ENCODE measurements at places on chromosomes 7 and 10.

DNA sequence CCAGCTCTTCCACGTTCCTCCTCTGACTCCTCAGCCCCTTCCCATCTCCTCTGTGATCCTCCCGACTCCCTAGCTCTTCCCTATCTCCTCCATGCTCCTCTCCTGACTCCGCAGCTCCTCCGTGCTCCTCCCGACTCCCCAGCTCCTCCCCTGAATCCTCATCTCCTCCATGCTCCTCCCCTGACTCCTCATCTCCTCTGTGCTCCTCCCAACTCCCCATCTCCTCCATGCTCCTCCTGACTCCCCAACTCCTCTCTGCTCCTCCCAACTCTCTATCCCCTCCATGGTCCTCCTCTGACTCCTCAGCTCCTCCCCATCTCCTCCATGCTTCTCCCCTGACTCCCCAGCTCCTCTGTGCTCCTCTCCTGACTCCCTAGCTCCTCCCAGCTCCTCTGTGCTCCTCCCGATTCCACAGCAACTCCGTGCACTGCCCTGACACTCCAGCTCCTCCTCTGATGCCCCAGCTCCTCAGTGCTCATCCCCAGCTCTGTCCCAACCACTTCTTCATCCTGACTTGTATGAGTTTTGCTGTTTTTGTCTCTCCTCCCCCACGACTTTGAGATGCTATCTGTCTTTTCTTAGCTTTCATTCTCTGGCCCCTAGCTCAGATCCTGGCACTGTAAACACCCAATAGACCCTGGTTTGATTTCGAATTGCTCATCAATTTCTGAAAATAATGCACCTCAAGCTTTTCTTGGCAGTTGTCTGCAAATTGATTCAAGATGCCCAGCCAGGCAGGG lies 38.3 kb downstream of the OAT start:
- DNase-seq = no peak

GRCh38 chr7:20786779-20787659 lies at the start of gene SP8:
SP8 (minus strand) TSS chr7:20786886; CDS start chr7:20786798, 88 bp downstream.
- no peak for DNase-seq

DNA sequence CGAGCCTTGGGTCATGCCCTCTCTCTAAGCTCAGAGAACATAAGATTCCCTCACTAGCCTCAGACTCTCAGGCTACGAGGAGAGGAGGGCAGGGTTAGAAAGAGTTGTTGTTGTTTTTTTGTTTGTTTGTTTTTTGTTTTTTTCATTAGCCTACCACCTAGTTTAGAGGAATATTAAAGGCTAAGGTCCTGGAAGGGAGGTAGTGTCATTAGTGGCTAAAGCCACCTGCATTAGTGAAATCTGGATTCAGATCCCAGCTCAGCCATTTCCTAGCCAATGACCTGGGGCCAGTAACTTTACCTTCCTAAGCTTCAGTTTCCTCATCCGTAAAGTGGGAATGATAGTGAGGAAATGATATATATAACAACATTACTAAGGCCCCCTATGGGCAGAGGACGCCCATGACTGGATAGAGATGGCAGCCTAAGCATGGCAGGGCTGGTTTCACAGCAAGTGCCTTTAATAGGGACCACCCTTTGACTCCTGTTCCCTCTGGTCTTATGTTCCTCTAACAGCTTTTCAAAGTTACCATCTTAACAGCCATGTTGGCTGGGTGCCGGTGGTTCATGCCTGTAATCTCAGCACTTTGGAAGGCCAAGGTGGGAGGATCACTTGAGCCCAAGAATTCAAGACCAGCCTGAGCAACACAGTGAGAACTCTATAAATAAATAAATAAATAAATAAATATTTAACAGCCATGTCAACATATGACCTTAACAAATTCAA lies 5.1 kb downstream of the DDIT4 start:
- no peak for DNase-seq

DNA sequence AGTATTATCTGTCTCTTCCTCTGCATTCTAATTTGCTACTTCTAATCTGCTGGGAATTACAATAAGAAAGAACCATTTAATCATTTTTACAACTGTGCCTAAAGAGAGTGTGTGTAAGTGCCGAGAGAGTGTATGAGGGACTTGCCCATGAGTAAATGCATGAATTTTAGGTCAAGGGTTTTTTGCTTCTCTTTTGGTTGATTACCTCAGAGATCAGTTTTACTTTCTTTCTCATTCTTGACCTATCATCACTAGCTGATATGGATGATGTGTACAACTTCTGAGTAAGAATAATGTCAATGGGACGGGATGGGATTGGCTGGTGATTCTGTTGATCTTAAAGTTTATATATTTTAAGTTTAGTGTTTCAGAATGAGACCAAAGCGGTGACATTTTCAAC lies 47.8 kb downstream of the IKZF1 start:
- DNase-seq = no peak

GRCh38 chr7:28862595-28863272 lies 95.4 kb downstream of the TRIL start:
- DNase-seq = no peak

DNA sequence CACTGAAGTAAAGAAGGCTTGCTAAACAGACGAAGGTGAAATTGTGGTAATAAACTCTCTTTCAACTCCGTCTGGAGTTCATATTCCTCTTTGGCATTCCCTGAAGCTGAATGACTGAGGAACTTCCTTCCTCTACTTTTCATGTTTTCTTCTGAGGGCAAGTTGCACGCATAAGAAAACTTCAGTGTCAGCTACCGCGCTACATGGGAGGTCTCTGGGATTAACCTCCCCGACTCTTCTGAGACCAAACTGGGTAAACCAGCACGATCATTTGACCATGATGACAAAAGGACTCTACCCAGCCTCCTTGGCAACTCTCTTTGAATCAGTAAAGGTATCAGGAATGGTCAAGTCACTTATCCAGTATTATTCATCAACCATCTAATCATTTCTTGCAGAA lies 44.7 kb downstream of the RHOBTB1 start:
- no peak for DNase-seq

DNA sequence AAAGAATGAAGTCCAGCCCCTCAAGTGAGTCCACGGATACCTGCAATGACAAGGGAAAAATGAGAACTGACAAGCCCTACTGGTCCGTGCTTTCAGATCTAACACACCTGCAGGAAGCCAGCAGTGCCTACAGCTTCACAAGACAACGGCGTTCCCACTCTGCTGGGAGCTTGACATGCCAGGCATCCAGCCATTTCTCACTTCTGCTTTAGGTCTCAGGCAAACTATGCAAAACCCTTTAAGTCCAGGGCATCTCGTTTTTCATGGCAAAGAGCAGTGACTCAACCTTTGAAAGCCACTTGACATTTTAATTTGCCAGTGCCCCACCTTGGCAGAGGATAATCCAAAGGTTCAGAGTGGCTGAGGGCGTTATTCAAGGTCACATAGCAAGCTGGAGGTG lies 49.1 kb upstream of the GPAM start:
- DNase-seq = no peak

- DNase-seq = no peak
Observed at GRCh38 chr7:47142169-47142866, 439.6 kb downstream of the TNS3 start.
